ENCODE measurements at places on chromosomes 13 and 19.

DNA sequence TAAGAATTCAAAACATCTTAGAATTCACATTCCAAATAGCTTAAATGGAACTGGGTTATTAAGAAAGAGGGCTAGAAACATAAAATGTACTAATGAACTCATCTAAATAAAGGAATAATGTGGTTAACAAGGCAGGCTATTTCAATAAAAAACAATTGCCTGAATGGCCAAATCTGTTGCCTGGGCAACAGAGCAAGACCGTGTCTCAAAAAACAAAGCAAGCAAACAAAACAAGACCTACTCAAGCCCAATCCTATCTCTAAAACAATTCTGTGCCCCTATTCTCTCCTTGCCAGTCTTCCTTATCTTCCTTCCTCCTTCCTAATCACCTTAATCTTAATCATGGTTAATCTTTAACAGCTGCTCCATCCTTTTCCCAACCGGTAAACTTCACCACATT, 12.1 kb downstream of the IGFL1 start:
- DNase-seq, result no peak

GRCh38 chr19:41555748-41556147, 20.2 kb upstream of the CEACAM21 start:
- DNase-seq, result peak; percentile 25

DNA sequence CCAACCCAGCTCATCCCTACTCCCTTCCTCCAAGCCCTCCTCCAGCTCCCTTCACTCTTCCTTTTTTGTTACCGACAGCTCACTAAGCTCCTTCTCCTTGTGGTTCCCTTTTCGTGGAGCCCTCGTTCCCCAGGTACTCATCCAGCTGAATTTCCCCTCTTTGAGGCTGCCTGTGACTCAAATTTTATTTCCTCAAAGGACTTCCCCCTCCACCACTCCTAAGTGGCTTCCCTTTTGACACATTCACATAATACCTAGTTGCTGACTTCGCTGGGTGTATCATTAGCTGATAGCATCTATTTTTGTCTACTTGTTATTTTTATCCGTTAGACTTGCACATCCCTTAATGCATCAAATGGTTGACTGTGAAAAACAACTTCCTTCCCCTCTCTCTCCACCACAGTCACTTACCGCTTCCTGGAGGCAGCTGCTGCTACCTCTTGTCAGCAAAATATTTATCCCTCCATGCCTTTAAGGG, 14.5 kb downstream of the FFAR2 start:
- DNase-seq, result peak; percentile 85

DNA sequence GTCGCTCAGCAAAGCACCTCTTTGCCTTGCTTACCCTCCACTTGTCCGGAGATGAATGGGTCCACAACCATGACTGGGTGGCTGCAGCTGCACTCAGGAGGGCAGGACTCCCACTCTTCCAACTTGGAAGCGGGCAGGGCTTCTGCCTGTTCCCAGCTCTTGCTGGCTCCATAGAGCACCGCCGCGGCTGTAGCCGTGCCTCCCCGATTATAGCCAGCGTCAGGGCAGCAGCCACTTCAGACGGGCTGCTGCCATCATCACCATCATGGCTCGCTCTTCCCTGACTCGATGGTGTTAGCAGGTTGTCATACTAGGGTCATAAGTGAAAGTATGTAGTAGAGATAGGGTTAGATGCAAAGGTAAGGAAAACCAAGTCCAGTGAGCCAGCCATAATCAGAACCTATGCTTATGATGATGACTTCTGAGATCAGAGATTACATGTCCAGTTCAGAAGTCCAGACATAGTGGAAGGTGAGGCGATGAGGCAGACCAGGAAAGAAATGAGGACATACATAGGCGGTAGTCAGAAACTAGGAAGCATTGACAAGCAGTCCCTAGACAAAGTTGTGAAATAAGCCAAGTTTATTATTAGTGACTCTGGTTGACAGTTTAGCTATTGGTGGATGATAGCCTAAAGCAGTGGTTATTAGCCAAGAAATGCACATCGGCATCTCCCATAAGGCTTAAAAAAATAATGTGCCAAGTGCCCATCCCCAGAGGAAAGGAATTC, 4.4 kb upstream of the INTS6 start:
- DNase-seq, result no peak

GRCh38 chr19:39218230-39219007, 14.4 kb upstream of the SYCN start:
- no peak for DNase-seq

DNA sequence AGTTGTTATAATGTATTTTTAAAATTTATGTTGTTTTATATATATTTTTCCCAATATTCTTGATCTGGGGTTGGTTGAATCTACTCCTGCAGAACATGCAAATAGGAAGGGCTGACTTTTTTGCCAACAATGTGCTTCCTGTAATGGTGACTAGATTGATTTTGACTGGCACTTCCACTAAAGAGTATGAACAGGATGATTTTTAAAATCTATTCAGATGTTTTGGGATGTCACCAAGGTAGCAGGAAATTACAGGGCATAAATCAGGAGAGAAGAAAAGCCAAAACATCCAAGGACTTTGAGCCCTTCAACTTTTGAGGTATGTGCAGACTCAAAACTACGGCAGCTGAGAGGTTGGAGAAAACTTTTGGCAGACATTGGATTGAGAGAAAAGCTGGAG, 1047.6 kb downstream of the SLITRK5 start:
- no peak for DNase-seq

GRCh38 chr19:38891771-38892170, 7.6 kb downstream of the SIRT2 start:
- DNase-seq, result no peak

DNA sequence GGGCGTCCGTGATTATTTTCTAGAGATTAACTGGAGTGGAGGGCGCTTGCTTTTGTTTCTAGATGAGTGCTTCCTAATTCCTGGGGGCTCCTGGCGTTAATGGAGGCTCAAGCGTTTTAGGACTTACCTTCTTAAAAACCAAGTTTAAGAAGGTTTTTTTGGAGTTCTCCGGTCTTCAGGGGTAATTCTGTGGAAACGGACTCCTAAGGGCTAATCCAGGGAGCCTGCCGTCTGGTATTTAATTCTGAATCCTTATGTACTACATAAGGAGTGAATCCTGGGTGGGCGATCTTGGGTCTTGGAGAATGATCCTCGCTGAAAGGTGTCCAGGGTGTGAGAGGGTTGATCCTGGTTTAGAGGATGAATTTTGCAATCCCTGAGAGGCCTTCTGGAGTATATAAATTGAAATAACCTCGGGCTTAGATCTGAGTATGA, 357 bp downstream of the RPS11 start:
- DNase-seq, result no peak
